HS-27A (cell line): ENCODE measurements at places on chromosomes 6 and 20.

- no peak for DNase-seq
These were observed 529.9 kb upstream of the MMS22L start for GRCh38 chr6:97812940-97813339.

- no peak for DNase-seq
These were observed 126.5 kb upstream of the MAN1A1 start for GRCh38 chr6:119476024-119476423.

DNA sequence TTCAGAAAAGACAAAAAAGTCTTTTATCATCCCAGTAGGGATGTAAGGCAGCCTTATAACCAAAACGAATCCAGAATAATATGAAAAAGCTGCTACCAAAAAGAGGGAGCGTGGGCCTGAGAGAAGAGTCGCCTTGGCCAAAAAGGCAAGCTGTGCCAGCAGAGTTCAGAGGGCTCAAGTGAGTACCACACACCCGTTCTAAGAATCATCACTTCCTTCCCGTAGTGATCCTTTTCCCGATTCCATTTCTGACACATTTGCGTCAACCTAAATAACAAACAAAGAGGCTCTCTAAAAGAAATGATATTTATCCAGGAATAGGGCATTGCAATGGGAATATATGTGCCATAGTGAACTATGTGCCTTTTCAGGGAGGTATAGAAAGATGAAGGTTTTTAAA lies 3.8 kb upstream of the TMEM181 start:
- DNase-seq: no peak

- DNase-seq: no peak
These were observed at the start of gene IRF4 for GRCh38 chr6:391559-392440. IRF4 (plus strand) TSS chr6:391752; CDS start chr6:393153, 1,401 bp downstream.

- no peak for DNase-seq
These were observed 47.4 kb downstream of the TCP11 start for GRCh38 chr6:35093783-35094182.

- peak; percentile 34 for DNase-seq
These were observed 19.3 kb upstream of the WFDC2 start for GRCh38 chr20:45450097-45450818.
